Hematopoietic multipotent progenitor cell treated with erythropoietin and hydrocortisone succinate and interleukin-3 and kit ligand, for 8 days (in vitro differentiated cells): ENCODE measurements at places on chromosomes 4 and X.

DNA sequence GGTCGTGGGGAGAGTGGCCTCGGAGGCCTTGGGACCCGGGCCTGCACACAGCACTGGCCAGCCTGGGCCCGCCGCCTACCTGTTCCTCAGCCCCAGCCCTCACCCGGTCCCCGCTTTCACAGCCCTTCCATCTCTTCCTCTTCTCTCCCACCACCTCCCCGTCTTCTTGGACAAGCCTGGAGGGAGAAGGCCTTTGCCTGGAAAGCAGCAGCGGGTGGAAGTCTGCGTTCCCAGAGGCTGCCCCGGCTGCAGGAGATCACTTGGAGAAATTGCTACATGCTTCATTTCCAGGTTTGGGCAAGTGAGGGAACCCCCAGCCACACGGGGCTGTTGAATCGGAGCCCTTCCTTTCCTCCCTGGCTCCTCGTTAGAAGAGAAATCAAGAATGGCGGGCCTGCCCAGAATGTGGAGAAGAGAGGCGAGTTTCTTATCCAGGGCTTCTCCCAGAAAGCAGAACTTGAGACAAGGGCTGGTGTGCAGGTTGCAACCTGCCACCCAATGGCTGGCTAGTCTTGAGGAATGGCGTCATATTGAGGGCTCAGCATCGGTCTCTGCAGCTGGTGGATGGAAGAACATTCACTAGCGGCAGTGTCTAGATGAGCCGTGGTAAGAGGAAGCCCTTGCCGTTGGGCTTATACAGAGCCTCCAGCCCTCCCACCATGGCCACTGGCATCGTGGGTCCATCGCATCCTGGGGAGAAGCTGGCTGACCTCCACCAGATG, 1.2 kb upstream of the PDZD4 start:
- no peak for DNase-seq

GRCh38 chrX:12891915-12892506, 14.4 kb upstream of the TLR8 start:
- no peak for DNase-seq

GRCh38 chr4:3308691-3309090, 15.9 kb downstream of the RGS12 start:
- no peak for DNase-seq

GRCh38 chr4:100430451-100430850, 87.4 kb downstream of the EMCN start:
- DNase-seq, result no peak

GRCh38 chr4:3683744-3684421, 82.3 kb upstream of the ADRA2C start:
- DNase-seq, result no peak

DNA sequence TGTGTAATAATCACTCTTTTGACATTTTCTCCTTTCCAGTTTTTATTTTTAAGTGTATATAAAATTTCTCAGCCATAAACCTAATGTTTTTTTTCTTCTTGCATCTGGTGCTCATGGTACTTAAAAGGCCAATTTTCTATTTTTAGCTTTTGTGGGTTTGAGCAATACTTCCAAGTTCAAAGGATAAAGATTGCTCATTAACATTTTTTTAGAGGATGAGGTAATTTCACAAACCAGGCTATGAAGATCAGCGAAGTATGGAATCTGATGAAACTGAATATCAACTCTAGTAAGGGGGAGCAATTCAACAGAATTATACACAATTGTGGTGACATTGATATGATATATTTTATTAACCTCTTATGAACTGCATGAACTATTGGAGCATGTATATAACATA, 25.8 kb upstream of the KLHL34 start:
- DNase-seq, result no peak

DNA sequence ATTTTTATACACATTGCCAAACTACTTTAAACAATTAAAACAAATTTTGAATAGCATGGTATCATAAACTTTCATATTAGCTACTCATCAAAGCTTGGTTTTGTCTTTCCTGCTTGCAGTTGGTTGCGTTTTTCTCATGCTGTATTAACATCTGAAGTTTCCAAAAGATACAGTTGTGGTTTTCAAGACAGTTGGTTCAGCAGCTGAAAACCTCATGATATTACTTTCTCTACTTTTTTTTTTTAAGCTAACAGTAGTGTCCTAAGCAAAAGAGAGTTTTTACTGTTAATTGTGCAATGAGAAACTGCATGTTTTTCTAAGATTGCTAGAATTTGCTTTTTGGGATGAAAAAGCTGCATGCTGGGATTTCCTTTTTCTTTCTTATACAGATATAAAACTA, 15.2 kb downstream of the RUFY3 start:
- DNase-seq, result peak; percentile 60

DNA sequence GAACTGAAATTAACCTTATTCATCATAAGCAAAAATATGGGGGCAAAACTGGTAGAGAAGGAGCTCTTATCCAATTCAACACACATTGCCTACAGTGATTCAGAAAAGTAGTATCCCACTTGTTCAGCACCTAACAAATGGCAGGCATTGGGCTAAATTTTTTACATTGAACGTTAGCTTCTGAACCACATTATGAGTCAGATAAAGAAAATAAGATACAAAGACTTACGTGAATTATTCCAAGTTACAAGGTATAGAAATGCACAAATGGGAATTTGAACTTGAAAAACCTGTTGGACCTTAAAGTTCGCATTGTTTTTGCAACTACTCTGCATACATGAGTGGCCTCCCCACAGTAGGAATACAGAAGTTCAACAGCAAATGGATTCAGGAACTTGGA, 210.6 kb downstream of the LDB2 start:
- no peak for DNase-seq

DNA sequence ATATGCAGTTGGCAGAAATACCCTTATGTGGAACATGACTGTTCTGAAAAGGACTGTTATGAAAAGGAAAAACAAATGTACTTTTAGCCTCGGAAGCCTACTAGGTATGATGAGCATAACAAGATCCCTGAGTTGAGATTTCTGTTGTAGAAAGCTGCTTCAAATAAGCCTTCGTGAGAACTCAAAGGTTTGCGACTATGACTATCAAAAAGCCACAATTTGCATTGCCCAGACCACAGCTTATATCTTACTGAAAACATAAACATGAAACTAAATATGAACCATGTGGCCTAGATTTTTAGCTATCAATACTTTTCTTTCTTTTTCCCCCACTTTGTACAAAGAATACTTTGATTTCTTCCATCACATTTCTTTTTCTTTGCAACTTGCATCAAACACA, 398.2 kb upstream of the LCORL start:
- DNase-seq, result no peak

DNA sequence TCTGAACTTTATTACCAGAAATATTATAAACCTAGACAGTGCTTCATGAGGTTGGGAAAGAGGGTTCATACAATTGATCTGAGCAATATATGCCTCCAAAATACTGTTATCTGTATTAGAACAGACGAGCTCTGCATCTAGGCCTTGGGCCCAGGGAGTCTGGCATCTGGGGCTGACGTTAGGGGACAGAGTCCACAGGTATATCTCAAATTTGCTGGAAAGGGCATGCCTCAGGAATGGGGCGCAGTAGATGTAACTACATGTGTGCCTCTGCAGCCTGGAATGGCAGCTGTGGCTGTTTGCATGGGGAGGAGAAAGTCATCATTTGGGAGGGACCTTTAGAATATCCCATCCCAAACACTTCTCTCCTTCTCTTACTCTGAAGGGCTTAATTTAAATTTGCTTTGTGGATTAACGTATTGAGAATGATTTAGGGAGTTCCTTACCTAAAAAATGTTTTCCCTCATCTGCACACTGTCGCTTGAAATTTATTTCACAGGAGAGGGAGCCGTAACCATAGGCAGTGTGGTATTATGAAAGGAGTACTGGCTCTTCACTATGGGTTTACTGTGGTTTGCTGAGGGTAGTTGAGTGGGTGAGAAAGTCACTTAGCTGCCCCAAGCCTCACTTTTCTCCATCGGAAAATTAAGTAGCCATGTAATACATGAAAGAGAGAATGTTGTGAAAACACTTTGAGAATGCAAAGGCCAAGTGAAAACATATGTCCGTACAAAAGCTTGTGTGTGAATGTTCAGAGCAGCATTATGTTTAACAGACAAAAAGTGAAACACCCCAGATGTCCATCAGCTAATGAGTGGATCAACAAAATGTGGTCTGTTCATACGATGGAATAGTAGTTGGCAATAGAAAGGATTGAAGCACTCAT, 5.9 kb downstream of the ADD1 start:
- DNase-seq, result peak; percentile 34

DNA sequence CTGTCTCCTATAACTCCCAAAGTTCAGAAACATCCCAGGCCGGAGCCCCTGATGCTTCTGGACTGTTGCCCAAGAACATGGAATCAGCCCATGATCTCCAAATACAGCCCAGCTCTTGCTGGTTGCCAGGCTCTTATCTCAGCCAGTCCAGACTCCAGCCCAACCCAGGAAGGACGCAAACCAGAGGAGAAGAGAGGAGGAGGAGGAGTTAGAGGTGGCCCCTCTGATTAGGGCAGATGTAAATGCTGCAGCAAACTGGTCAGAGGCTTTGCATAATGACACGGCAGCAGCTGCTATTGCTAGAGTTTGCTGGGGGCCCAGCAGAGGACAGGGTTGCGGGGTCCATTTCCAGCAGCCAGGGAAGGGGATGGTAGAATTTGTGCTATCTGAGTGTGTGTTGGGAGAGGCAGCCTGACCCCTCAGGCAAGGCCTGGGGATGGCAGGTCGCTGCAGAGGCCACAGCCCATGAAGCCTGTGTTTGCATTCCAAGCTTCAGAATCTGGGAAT, 4.2 kb upstream of the OTUD5 start:
- DNase-seq, result peak; percentile 95

DNA sequence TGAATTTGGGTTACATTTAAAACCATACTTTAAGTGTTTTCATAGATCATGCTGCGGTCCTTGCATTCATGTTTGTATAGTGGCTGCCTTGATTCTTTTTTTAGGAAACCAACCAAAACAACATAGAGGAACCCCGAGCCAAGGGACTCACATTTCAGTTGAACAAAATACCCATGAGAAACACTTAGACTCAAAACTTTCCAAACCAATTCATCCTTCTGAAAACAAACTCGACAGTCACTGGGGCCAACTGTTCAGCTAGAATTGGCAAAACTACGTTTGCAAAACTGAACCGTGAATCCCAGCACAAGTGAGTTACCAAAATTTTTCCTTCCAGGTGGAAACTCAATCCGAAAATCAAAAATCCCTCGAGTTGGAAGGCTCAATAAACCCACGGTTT, 1.4 kb downstream of the ADGRA3 start:
- peak; percentile 6 for DNase-seq

DNA sequence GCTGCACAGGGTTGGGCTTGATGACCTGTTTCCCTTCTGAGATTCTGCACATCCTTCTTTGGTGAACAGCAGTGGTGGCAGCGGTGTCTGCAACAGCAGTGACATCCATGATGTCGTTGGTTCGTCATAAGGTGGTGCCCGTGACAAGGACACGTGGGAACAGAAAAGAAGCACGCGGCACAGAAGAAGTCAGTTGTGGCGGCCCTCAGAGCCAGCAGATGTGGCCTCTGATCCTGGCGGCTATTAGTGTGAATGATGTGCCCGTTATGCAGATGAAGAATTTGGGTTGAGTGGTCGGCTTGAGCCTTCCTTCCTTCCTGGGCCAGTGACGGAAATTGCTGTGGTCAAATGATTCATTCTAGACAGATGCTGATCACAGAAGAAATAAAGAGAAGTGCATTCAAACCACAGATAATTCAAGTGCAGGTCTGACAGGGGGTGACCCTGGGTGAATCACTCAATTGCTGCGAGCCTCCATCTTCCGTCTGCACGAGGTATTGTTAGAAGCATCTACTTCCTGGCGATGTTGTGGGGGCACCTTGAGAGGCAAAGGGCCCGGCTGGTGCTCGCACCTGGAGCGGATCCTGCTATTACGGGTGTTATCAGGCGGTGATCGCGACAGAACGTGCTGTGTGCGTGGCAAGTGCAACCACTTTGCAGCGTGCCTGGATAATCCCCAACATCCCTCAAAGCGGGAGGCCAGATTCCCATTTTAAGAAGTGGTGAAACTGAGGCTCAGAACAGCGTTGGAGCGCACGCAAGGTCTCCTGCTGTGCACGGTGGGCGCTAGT, 215.2 kb upstream of the PSAPL1 start:
- peak; percentile 37 for DNase-seq

GRCh38 chr4:124636788-124637187, 75.7 kb downstream of the ANKRD50 start:
- DNase-seq, result no peak

GRCh38 chr4:156686120-156686519, 285.5 kb downstream of the PDGFC start:
- no peak for DNase-seq
